Colonic mucosa (tissue), 4 donors: ENCODE measurements at places on chromosomes 16 and 17. TPM values are rescaled to one million over a fixed set of nuclear protein-coding genes. Genes with fewer than 3 reads are reported as not detected.

GRCh38 chr16:47156680-47157215 is 13.0 kb upstream of the NETO2 start:
- no peaks in the 10 kb centered on the region for H3K4me1 ChIP-seq
- H3K27ac ChIP-seq, result no peak overlapping the region
- no peaks in the 10 kb centered on the region for H3K36me3 ChIP-seq
- H3K4me3 ChIP-seq, result no peak overlapping the region
- H3K27me3 ChIP-seq, result no peaks in the 10 kb centered on the region

DNA sequence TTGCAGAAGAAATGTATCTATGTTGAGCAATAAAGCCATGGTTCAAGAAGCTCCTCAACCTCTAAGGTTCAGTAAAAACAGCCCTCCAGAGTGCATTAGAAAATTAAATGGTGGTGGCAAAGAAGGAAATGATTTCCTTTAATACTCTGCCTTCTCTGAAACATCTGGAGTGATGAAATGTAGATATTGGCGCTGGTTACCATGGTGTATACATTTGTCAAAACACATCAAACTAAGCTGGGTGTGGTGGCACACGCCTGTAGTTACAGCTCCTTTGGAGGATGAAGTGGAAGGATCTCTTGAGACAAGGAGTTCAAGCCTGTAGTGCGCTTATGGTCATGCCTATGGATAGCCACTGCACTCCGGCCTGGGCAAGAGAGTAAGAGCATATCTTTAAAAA is 6.0 kb downstream of the CAPNS2 start:
- H3K27me3 ChIP-seq, result no peaks in the 10 kb centered on the region
- no peak overlapping the region for H3K27ac ChIP-seq
- no peaks in the 10 kb centered on the region for H3K4me1 ChIP-seq
- no peaks in the 10 kb centered on the region for H3K36me3 ChIP-seq

DNA sequence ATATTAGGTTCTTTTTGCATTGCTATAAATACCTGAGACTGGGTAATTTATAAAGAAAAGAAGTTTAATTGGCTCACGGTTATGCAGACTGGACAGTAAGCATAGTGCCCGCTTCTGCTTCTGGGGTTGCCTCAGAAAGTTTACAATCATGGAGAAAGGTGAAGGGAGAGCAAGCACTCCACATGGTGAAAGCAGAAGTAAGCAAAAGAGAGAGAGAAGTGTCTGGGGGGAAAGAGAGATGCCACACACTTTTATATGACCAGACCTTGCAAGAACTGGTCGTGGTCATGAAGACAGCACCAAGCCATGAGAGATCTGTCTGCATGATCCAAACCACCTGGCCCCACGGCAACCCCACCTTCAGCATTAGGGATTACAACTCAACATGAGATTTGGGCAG is 45.4 kb downstream of the KCNJ16 start:
- no peaks in the 10 kb centered on the region for H3K27me3 ChIP-seq
- no peak overlapping the region for H3K4me3 ChIP-seq
- H3K27ac ChIP-seq, result no peak overlapping the region
- no peaks in the 10 kb centered on the region for H3K36me3 ChIP-seq

The DNAI2 gene
- total RNA-seq, result not detected

The CDH11 gene
- total RNA-seq, result 17.1 TPM
